Jurkat, Clone E6-1 (cell line): ENCODE measurements at places on chromosomes 11 and 22.

DNA sequence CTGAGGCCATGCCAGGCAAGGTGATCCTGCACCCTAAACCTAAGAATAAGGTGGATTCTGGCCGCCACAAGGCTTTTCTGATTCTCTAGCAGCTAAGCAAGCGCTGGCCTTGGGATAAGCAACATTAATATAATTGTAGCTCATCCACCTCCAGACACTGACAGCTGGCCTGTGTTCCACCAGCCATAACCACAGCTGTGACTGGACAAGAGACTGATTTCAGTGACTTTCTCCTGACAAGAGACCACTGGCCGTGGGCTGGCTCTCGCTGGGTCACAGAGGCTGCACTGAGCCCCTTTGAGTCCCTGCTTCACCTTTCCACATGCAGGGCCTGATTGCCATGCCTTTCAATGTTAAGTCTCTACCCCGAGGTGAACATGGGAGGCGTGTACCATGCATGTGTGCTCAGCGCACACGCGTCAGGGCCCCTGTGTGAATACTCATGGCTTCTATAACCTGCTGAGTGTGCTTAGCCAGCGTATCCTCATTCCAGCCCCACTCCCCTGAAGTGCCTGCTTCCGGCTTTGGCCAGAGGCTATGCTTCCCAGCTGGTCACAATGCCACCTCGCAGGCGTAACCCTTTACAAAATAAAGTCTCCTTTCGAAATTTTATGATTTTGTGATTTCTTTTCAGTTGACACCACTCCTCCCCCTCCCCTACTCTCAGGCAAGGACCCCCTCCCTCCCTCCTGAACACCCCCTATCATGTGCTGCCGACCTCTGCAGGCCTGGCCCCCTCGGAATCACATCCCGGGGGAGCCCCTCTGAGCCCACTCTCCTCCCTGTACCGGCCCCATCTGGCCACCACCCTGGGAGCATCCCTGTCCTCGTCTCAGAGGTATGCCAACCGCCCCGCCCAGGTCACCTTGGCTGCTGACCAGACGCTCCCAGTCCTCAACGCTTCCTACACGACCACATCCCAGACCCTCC, 128.1 kb downstream of the CTTN start:
- no peak for DNase-seq

DNA sequence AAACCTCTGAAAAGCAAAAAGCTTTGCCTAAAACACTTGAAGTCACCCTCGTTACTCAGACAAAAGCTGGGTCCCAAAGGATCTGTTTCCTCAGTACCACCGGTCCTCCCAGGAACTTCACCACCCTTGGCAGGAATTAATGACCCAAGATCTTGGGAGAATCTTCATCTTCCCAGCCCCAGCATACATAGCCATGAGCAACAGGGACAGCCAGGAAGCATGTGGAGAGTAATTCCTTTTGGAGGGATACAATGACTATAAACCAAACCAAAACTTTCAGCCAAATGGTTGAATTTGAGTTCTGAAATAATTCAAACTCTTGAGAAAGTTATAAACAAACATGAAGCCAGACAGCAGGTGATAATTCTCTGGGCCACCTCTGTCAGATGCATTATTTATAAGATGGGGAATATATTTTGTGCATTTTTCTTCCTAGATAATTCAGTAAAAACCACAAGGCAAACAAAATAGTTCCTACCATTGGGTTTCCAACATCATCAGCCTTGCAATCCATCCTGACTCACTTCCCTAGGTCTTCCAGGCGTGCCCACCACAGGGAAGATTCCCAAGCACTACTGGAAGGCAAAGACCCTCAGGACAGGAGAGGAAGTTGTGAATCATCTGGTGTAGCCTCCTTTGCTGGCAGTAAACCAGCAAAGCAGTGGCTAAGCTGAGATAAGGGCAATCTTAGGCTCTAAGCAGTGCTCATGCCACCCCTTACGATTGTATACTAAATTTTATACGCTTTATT, 71.7 kb upstream of the DRD2 start:
- no peak for DNase-seq

DNA sequence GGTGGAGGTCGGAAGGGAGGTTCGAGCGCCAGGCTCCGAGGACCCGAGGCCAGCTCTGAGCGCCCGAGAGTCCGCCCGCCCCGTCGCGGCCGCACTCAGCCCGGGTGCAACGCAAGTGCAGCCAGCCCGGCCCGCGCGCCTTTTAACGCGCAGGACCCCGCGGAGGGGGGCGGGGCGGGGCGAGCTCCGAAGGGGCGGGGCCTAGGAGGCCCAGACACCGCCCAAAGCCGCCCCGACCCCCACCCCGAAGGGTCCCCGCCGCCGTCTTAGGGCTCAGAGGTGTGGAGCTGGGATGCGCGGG, at the start of gene PHOX2A:
PHOX2A (minus strand) TSS at position 117 of the 301 bp plus-strand sequence. CDS start 172 bp downstream, outside the sequence.
- DNase-seq = no peak

GRCh38 chr22:25120761-25121212, 78.9 kb upstream of the CRYBB3 start:
- DNase-seq = no peak

DNA sequence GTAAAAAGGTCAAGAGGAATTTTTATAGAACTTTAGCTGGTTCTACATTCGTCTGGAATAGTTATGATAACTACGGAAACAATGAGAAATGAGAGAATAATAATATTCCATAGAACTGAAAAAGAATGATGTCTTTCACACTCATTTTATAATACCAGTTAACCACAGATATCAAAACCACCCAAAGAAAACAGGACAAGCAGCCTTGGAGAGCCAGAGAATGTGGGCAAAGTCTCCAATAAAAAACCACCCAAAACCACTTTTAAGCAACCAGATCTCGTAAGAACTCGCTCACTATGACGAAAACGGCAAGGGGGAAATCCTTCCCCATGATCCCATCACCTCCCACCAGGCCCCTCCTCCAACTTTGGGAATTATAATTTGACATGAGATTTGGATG, 60.8 kb downstream of the ARHGAP32 start:
- DNase-seq = no peak

GRCh38 chr22:36874309-36874696, 13.5 kb downstream of the NCF4 start:
- DNase-seq = no peak

DNA sequence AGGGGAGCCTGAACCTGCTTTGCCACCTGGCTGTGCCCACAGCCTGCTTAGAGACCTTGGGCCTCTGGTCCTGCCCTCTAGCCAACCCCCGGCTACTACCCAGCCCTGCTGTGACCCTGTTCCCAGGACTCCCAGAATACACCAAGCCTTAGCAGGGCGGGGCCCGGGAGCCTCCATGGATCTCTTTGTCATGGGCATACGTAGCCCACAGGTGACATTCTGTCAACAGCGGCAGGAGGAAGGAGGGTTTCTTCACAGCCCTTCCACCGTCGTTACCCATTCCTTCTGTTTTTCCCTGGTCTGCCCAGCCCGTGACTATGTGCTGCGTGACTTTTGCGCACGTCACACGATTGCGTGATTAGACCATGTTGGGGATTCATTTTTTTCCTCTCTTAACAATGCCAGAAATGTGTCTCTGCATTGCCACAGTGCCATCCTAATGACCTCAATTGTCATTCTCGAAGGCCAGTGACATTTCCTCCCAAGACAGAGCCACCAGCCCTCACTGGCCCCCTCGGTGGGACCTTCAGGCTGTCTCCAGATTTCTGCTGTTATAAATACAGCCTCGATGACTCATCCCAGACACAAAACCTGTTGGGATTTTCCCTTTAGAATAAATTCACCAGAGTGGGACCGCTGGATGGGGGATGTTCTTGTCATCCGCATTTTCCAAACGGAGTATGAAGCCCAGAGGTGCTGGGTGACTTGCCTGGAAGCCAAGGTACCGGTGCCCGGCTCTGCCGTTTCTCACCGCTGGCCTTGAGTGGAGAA, 9.0 kb downstream of the SYT12 start:
- no peak for DNase-seq
